ENCODE measurements at places on chromosomes 11 and 22.

DNA sequence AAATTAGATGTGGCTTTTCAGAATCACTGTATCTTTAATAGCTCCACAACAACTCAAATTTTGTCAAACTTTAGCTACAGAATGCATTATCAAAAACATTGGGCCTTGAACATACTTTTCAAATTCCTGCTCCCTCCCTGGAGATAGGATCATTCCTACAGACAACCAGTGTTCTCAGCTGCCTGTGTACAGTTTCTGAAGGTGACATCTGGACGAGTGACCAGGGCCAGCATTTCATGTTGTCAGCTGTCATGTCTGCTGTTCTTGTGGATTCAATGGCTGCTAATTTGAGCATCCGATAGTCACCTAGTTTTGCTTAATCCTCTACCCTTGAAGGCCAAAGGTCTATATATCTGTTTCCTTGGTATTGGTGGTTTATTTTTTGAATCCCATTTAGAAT is 188.2 kb downstream of the DBX1 start:
- no peak for DNase-seq

DNA sequence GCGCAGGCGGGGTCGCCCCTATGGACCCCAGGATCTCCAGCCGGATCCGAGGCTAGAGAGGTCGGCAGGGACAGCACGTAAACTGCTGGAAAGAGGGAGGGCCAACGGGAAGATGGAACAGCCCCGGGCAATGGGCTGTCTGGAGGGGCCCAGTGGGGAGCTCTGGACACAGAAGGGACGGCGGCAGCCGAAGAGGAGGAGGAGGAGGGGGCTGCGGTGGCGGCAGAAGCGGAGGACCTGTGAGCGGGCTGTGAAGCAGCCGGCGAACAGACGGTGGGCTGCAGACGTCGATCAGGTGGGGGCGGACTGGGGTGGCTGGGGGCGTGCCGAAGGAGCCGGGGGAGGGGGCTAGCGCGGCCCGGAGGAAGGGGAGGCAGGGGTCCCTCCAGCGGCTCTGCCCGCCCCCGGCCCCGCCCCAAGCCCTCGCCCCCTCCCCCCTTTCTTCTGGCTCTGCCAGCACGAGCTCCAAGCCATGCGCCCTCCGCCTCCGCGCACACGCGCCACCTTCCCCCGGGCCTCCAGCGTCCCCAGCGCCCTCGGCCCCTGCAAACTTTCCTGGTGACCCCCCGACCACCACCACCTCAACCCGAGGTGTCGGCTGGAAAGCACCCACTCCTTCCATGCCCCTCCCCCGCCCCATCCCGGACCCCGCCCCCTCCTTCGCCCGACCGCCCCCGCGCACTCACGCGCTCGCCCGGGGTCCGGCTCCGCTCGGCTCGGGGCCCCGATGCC is 432 bp downstream of the TNKS1BP1 start:
- DNase-seq, result peak; percentile 56

- DNase-seq, result no peak
Observed at GRCh38 chr22:42307806-42308563, 37.5 kb upstream of the TCF20 start.

- no peak for DNase-seq
Observed at GRCh38 chr11:69381681-69382130, 87.8 kb downstream of the MYEOV start.

DNA sequence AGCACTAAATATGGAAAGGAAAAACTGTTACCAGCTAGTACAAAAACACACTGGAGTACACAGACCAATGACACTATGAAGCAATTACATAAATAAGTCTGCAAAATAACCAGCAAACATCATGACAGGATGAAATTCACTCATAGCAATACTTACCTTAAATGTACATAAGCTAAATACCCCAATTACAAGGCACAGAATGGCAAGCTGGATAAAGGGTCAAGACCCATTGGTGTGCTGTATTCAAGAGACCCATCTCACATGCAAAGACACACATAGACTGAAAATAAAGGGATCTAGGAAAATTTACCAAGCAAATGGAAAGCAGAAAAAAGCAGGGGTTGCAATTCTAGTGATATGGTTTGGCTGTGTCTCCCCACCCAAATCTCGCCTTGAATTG is 44.0 kb upstream of the CALCA start:
- no peak for DNase-seq

DNA sequence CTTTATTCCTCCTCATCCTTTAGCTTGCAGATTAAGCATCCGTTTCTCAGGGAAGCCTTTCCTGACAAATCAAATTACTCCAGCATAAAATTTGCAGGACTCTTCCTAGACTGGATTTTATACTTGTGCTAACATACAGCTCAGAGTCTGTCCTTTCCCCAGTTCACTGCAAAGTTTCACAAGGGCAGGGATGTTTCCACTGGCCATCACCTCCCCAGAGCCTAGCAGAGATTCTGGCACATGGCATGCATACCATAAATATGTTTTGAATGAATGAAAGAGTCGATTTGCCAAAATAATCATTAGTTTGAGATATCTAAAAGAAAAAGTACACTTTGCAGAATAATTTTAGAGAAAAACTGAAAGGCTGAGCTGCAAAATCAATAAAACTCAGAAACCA is 10.6 kb downstream of the MSANTD4 start:
- DNase-seq, result no peak

DNA sequence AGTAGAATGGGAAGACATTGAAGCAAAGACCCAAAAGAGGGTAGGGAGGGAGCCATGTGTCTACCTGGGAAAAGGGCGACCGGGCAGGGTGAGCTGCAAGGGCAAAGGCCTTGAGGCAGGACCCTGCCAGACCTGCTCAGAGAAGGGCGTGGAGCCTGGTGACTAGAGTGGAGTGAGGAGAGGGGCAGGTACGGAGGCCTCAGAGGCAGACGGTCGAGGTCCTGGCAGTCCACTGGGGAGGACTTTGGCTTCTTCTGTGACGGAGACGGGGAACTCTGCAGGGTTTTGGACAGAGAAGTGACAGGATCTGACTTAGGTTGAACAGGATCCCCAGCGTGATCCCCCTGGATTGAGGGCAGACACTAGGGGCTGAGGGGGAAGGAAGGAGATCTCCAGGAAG is 12.9 kb downstream of the RIBC2 start:
- no peak for DNase-seq

DNA sequence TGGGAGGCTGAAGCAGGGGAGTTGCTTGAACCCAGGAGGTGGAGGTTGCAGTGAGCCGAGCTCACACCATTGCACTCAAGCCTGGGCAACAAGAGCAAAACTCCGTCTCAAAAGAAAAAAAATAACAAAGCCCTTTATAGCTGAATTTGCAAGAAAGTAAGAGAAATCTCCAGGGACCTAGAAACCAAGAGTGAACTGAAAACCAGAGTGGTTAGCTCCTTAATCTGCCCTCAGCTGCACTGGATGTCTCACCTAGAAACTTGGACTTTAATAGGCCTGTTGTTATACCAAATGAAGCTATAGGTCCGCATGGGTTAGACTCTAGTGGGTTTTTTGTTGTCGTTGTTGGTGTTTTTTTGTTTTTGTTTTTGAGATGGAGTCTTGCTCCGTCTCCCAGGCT is 4.1 kb downstream of the NEU3 start:
- no peak for DNase-seq

- peak; percentile 73 for DNase-seq
Observed at GRCh38 chr11:47616726-47617416, 22.7 kb upstream of the C1QTNF4 start.

- peak; percentile 50 for DNase-seq
Observed at GRCh38 chr22:23306438-23306921, 126.2 kb downstream of the BCR start.

- peak; percentile 86 for DNase-seq
Observed at GRCh38 chr11:131691181-131692041, 321.0 kb downstream of the NTM start.

- DNase-seq, result no peak
Observed at GRCh38 chr11:1375161-1375954, 14.4 kb upstream of the BRSK2 start.

DNA sequence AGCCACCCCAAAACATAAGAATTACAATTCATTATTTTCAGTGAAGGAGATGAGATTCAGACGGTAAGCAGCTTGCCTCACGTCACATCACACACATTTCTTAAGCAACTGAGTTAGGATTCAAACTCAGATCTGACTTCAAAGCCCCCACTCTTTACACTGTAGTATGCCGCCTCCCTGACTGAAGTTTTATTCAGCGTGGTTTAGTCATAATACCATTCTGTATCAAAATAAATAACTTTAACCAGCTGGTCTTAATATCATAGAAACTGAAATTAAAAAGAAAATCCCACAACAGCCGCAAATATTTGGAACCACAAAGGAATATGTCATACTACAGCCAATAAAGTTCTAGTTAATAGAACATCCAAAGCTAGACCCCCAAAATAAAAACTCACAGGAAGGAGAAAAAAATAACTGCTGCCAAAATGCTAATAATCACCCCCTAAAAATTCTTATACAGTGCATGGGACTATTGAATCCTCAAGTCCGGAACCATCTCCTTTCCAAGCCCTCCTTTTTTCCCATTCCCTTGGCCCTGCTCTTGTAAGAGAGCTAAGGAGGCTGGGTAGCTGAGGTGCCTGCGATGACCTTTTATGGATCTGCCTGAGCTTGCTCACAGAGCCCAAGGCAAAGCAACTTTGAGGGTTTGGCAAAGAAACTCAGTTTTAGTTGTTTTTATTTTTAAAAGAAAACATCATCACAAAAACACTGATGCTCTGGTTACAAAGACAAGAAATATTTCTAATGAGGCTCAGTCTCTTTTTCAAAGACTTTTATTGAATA is 334.5 kb downstream of the TTC28 start:
- DNase-seq, result no peak

GRCh38 chr11:44750551-44751465 is 24.0 kb downstream of the TSPAN18 start:
- DNase-seq, result no peak

DNA sequence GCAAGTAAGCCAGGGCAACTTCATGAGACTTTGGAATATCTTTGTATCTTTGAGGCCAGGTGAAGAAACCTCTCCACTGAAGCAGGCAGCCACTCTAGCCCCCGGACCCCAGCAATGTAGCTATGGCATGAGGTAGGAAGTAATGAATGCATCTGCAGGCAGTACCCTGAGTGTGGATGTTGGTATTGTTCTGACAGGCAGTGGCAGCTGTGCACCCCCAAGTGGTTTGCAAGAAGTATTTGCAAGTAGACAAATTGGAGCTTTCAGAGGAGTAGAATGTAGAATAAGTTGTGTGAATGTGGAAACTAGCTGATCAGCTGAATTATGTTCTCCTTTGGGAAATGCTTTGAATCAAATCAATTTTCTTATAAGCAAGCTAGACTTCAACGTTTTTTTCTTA is 194.4 kb upstream of the PGR start:
- no peak for DNase-seq

DNA sequence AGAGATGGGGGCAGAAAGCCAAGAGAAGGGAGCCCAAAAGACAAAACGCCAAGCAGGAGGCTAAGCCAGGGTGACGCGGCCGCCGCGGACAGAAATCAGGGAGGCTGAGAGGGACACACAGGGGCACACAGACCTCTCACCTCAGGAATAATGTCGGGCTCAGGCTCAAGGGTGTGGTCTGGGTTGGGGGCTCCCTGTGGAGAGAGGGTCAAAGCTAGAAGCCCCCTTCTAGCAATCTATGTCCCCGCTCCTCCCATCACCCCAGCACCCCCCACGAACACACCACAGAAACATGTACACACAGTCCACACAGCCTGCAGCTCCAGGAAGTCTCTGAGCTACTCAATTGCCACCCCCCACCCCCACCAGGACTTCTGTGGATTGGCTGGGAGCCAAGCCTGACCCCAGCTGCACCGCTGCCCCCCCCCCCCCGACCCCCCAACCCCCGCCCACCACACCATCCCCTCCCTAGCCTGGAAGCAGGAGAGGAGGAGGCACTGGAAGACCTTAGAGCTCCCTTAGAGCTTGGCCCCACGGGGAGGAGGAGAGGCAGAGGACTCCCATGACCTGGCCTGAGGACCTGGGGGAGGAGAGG is 6.9 kb downstream of the BCL9L start:
- DNase-seq, result no peak

DNA sequence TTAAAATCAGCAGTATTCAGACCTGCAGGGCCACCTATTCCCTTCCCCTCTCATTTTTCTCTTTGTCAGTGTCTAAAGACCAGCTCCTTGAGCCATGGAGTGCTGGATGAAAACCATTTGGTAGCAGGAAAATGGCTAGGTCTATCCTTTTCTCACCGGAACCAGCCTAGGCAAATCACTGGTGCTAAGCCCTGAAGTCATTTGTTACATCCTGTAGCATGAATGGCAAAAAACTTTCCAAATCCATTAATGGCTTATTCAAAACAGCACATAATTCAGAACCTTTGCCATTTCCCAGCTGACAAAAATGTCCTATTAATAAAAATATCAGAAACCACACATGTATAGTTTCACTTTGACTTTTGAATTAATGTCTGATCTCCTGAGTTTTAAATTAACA is 209.5 kb upstream of the E2F8 start:
- DNase-seq, result no peak

GRCh38 chr11:103530257-103530656 is 421.0 kb downstream of the DYNC2H1 start:
- DNase-seq, result no peak

- DNase-seq, result no peak
Observed at GRCh38 chr11:80330264-80330663, 889.4 kb upstream of the TENM4 start.

DNA sequence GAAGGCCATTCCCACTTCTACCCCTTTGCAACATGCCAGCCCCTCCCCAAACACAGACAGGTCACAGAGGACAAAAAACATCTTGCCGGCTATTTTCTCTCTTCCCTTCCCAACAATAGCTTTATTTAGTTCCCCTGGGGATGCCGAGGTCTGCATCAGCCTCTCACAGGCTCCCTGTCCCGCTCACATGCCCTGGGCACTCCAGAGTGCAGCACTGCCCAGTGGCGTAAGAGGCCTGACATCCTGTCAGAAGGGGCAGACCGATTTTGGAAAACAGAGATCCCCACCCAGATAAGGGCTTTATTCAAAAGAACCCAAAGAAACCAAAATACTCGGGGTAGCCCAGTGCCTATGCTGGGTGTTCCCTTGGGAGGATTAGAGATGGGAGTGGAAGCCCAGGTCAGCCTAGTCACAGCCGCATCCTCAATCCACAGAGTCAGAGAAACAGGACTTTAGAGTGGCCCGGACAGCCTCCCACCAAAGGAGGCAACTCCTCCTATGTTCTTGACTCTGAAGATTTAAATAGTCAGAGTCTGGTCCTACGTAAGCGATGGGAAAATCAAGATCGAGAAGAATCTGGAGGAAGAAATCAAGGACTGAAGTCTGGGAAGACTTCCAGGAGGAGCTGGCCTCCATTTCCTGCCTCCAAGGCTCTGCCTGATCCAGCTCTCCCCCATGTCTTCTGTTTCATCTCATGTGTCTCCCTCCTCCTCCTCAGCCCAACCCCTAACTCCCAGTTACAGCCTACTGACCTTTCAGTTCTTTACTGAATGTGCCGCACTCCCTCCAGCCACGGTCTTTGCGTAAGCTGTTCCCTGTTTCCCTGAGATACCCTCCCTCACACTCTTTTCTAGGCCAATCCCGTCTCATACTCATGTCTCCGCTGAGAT is 129.3 kb downstream of the FBXO7 start:
- DNase-seq, result no peak

Data from AG08396 (cell line).